ENCODE measurements at places on chromosomes 6 and 20. TPM values are rescaled to one million over a fixed set of nuclear protein-coding genes. Genes with fewer than 3 reads are reported as not detected.

The TRIM15 gene
- polyA plus RNA-seq: not detected

The EFCAB8 gene
- 0.06 TPM for polyA plus RNA-seq

The BTN1A1 gene
- polyA plus RNA-seq: 0.23 TPM

The PEX6 gene
- polyA plus RNA-seq: 35.3 TPM

The PRR18 gene
- polyA plus RNA-seq: 0.28 TPM

The PFDN4 gene
- 63.9 TPM for polyA plus RNA-seq

The ADGB gene
- polyA plus RNA-seq: 0.52 TPM

- no peak for DNase-seq
Observed at GRCh38 chr6:84432619-84433018, 205.2 kb upstream of the CEP162 start.

DNA sequence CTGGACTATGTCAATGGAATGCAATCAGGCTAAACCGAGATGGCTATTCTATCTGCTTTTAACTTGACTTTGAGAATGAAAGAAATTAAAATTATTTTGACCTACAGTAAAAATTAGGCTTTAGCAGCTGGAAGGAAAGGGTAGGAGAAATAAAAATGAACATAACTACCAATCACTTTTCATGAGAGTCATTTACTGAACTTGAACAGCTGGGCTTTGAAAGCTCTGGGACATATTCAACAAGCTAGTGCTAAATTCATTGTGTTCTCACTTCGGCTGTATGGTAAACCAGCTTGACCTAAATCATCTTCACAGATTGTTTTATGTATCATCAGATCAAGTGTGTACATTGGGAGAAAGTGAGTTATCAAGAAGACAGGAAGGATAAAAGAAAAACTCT is 161.5 kb upstream of the STXBP5 start:
- DNase-seq: peak; percentile 7

DNA sequence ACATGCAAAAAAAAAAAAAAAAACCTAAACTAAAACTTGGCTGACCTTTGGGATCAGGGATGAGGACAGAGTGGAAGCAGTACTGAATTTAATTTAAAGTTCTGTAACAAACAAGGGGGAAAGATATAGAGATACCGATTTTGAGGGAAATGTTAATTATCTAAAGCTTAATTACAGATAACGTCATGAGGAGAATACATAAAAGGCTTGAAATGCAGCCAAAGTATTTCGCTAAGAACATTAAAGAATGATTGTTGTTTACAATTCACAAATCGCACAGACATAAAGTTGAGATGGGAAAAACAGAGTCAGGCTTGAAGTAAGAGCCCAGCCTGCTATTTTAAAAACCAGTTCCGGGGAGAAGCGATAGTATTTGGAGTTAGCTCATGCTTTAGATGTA is 208.0 kb upstream of the SASH1 start:
- peak; percentile 30 for DNase-seq

GRCh38 chr6:132750455-132751248 is 7.1 kb downstream of the VNN2 start:
- no peak for DNase-seq

DNA sequence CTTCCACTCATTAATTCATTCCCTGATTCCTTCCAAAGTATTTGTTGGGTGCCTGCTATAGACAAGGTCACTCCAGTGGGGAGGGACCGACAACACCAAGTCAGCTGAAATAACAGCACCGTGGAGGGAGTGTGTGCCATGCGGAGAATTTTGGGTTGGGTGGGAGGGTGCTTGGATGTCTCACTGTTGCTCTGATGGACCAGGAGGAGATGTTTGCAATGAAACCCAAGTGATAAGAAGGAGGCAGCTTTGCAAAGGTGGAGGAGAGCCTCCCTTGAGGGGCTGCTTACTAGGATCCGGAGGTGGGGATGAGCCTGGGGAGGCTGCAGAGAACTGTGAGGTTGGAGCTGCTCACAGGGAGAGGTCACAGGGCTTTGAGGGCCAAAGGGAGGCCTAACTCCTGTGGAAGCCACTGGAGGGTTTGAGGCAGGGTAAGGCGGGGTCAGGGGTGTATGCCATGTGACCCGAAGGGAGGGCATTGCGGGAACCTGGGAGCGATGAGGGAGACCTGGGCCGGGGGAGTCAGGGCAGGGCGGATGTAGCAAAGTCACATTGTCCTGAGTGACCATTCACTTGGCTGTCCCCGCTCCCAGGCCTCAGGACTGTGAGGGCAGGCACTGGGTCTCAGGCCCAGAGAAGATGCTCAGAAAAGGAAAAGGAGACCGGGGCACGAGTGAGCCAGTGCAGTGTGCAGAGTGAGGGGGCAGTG is 124.5 kb downstream of the PHACTR3 start:
- DNase-seq: no peak

GRCh38 chr6:15023448-15023847 is 222.4 kb upstream of the JARID2 start:
- no peak for DNase-seq

- DNase-seq: no peak
Observed at GRCh38 chr20:57558614-57559288, 2.2 kb upstream of the PCK1 start.

DNA sequence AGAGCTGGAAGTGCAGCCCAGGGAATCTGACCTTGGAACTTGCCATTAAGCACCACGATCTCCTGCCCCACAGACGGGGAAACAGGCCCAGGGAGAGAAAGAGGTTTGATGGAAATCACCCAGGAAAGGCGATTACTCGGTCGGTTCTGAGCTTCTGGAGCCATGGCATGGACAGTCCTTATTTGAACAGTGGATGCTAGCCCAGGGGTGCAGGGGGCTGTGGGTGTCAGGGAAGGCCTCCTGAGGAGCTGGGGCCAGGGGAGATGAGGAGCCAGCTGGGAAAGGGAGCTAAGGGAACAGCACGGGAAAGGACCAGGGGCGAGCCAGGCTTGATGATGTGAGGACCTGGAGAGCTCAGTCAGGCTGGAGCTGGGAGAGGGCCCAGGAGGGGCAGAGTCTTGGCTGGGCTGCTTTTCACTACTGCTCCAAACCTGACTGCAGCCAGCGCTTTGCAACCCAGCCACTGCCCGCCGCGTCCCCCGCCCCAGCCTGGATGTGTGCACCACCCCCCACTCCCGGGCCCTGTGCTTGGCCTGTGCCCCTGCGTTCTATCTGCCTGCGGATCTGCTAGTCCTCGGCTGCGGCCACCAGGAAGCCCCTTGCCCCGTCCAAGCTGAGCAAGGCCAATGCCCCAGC is 17.8 kb downstream of the SUN5 start:
- DNase-seq: no peak

GRCh38 chr6:75748743-75749538 is at the start of gene MYO6:
Gene MYO6, plus strand, starts transcription at chr6:75749239. Its CDS starts 68,309 bp downstream, at chr6:75817548.
- peak; percentile 56 for DNase-seq

GRCh38 chr20:20360464-20360863 is 7.4 kb upstream of the INSM1 start:
- peak; percentile 58 for DNase-seq

DNA sequence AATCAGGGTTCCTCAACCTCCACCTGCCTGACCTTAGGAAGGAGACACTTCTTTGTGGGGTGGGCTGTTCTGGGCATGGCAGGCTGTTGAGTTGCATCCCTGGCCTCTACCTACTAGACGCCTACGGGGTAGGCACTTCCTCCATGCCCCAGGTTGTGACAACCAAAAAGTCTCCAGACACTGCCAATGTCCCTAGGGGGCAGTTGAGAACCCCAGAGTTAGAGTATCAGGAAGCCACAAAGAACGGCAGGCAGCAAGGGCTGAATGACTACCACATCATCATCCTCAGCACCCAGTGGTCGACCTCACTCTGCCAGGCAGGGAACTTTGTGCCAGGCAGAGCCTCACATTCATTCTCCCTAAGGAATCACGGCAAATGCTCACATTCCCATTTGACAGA is 21.5 kb downstream of the PMEPA1 start:
- DNase-seq: no peak

GRCh38 chr6:31585491-31585890 is 586 bp upstream of the LST1 start:
- no peak for DNase-seq

- no peak for DNase-seq
Observed at GRCh38 chr6:16596616-16597331, 164.5 kb downstream of the ATXN1 start.

DNA sequence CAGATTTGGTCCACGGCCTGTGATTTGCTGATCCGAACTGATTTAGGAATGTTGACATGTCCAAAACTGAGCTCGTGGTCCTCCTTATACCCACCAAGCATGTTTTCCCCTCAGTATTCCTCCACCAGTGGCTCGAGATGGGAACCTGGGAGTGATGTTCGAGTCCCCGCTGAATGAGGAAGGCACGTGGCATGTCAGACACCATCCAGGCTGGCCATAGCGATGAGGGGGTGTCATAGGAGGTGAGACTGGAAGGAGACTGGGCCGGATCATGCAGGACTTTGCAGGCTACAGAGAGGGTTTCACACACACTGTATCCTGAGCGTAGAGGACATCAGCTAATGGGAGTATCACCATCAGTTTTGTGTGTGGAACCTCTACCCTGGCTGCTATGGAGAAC is 78.2 kb downstream of the TOX2 start:
- no peak for DNase-seq

Data from renal pelvis (tissue), 12 donors.